Eye (tissue), 1 donor: ENCODE measurements at places on chromosomes 5 and 9.

DNA sequence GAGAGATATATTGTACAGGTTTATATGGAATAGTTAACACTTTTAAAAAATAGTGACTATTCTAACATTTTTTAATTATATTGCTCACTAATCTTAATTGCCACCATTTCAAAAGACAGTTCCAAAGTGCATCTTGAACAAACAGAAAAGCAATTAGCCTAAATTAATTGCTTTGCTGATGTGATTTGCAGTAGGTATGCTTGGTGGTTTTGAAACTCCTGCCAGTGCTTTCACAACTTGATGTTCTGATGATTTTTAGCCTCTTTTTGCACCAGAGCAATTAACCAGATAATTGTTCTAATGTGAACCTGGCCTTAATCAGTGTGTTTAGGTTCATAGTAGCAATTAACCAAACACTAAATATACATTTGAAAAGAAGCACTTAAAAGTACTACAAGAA is 207.6 kb downstream of the FBXL17 start:
- no peak for DNase-seq

DNA sequence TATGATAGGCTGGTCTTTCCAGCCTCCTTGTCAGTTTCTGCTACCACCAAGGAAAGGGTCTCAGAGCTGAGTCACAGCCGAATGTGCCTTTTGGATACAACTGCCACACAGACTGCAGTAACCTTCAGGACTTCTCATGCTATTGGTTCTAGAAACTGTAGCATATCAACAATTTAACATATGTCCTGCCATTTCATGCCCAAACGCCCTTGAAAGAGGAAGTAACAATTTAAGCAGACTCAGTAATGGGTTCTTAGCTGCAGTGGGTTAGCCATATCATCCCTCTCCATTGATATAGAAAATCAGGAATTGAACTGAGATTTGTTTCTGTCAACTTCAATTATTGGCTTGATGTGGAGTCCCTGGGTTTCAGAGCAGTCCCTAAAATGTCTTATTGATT is 4.1 kb upstream of the CLK4 start:
- DNase-seq, result no peak

GRCh38 chr9:90365666-90366065 is 277.0 kb downstream of the DIRAS2 start:
- no peak for DNase-seq

DNA sequence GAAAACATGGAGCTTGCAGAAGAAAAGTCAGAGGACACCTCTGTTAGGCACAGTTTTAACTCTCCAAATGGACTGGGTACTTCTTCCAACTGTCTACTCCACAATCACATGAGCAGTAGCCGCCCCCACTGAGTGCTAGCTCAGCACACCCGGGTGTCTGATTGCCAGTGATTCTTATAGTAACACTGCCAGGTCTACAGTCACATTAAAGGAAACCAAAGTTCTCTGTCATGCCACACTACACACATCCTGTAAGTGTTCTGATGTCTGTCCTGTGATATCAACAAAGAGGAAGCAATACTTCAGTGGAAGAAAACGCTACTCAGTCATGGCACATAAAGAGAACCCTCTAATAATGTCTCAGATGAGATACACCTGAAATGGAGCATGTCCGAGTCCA is at the start of gene HAVCR2:
Gene HAVCR2, minus strand, starts transcription at position 69 of the 400 bp plus-strand sequence. Its CDS starts 61 bp downstream, at position 8.
- no peak for DNase-seq

DNA sequence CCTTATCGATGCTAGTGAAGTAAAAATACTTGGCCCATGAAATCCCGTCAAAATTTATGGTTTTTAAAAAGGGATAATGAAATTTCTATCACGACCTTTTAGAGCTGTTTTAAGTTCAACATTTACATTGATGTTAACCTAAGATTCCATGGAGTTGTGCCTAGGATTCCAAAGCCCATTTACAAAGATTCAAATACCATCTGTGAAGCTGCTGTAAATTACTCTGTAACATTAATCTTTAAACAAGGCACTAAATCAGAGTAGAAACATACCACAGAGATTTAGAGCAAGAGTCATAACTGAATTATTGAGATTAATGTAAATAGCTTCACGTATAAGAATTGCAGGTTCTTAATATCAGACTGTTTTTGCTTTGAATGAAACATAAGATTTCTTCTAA is 17.7 kb downstream of the POU5F2 start:
- DNase-seq, result no peak

GRCh38 chr9:23611869-23612268 is 214.2 kb downstream of the ELAVL2 start:
- no peak for DNase-seq

GRCh38 chr5:33316773-33317172 is 124.0 kb upstream of the TARS1 start:
- no peak for DNase-seq

DNA sequence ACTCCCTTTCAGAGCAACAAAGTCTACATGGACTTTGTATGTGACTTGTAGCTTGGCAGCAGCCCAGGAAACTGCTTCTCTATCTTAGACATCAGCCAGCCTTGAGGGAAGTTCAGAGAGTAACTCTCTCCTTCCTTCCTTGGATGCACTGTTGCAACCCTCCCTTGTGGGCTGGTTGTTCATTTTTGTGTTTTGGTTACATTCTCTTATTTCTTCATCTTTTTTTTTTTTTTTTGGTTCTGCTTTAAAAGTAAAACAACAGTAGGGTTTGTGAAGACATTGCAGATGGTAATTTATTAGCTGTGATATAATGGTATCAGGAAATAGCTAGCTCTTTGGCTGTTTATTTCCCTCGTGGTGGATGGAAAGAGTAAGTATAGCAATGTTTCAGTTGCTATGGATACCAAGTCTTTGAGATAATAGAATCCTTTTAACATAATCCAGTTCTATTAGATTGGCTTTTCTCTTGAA is 97.9 kb upstream of the MAMDC2 start:
- no peak for DNase-seq

DNA sequence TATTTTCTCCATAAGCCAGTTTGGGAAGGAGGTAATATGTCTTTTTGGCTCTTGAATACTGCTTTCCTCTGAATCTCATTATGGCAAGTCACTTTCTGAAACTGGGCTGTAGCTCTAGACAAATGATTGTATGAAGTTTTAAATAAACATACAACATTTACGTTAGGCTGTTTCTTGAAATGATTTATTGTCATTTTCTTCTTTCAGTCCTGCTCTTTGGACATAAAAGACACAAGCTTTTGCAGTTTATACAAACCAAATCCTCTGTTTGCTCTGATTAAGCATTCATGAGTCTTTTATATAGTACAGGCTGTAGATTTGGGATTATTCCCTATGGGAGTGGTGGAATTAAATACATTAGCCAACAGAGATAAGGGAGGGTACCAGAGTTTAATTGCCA is 139.7 kb downstream of the CEP120 start:
- DNase-seq, result no peak

DNA sequence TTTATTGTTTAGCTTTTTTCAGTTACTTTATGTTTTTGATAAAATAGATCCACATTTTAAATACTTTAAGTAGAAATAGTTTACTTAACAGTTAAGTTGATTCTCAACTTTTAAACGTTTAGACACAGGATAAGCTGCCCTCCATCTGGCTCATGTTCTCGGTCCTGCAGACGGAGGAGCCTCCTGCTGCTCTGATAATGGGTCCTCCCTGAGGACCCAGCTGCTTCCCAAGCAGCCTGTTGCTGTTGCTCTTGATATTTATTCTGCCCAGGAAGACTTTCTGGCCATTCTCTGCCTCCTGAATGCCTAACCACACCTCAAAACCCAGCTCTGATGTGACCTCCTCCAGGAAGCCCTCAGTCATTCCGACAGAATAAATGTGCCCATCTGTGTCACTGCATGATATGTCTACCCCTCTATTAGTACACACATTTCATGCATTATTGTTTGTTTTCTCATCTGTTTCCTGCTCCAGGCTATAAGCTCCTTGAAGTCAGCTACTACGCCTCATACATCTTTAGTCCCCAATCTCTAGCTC is 267.2 kb upstream of the MSX2 start:
- peak; percentile 24 for DNase-seq

DNA sequence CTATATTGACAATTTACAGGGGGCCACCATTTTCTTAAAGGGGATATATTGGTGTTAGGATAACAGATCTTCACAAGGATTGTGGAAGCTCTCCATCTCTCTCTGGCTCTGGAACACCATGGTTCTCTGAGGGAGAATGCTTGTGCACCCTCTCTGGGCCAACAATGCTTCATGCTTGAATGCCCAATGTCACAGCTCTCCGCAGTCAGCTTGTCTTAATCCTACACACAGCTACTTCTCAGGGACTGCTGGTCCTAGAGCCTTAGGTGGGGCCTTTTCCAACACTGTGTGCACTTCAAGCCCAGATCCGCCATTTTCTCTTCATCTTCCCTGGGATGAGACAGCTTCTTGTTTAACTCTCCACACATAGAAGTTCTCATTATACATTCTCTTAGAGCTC is 6.9 kb upstream of the PDLIM4 start:
- DNase-seq, result no peak

- no peak for DNase-seq
These were observed 72.8 kb upstream of the MTAP start for GRCh38 chr9:21729648-21730047.

- DNase-seq, result no peak
These were observed 107.6 kb downstream of the APBA1 start for GRCh38 chr9:69564557-69564956.

- DNase-seq, result no peak
These were observed 68.7 kb downstream of the SHB start for GRCh38 chr9:38000332-38000731.

- DNase-seq, result no peak
These were observed 113.6 kb upstream of the FER start for GRCh38 chr5:108634010-108634616.

DNA sequence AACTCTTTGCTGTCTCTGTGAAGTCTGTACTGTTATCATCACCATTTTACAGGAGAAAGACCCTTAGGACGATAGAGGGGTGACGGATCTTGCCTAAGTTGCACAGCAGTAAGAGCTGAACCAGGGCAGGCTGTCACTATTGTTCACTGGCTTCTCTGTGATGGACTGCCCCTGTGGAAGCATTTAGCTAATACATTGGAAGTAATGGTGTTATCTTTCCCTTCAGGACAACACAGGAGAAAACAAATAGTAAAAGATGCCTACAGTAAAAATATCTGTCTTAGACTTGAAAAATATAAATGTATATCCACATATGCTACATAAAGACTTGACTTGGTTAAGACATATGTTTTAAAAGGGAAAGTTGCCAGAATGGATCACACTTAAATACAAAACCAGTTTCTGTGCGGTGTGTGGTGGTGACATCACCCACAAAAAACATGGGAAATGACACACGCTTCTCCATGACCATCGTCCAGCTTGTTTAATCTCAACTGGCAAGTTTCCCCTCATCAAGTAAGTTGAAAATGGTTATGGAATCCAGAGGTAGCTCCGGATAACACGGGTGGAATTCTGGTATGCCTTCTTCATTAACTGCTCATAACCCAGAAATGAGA is 351.8 kb downstream of the EBF1 start:
- DNase-seq, result peak; percentile 57

- DNase-seq, result no peak
These were observed 249.1 kb downstream of the GADD45G start for GRCh38 chr9:89853931-89854330.

GRCh38 chr5:72515211-72515610 is 8.0 kb upstream of the ZNF366 start:
- DNase-seq, result no peak

DNA sequence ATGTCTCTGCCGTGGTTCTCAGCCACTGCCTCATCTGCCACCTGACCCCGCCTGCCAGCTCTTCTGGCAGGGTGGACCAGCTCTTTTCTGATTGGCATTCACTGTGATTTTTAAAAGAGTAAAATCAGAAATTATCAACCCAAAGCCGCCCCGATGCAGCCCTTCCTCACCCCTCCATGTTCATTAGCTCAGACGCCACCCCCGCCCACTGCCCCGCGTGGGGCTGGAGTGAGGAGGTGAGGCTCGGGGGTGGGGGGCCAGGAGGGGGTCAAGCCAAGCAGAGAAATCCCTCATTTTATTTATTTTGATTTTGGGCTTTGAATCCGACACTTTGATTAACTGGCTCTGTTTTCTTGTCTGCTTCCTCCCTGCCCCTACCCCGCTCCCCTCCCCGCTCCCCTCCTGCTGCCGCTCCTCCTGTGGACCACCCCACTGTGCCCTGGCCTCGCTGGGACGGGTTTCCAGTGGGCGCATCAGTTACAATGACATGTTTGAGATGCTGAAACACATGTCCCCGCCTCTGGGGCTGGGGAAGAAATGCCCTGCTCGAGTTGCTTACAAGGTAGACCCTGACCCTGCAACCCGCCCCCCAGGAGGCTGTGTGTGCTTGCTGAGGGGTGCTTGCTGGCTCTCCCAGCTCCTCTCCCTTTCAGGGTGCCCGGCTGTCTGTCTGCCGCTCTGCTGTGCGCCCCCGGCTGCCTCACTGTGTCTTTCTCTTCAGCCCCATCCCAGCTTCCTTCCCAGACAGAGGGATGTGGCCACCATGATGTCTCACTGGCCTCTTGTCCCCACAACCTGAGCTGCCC is 224.9 kb downstream of the CACNA1B start:
- no peak for DNase-seq

- DNase-seq, result no peak
These were observed 86.1 kb downstream of the ADAMTS6 start for GRCh38 chr5:65395526-65396155.

DNA sequence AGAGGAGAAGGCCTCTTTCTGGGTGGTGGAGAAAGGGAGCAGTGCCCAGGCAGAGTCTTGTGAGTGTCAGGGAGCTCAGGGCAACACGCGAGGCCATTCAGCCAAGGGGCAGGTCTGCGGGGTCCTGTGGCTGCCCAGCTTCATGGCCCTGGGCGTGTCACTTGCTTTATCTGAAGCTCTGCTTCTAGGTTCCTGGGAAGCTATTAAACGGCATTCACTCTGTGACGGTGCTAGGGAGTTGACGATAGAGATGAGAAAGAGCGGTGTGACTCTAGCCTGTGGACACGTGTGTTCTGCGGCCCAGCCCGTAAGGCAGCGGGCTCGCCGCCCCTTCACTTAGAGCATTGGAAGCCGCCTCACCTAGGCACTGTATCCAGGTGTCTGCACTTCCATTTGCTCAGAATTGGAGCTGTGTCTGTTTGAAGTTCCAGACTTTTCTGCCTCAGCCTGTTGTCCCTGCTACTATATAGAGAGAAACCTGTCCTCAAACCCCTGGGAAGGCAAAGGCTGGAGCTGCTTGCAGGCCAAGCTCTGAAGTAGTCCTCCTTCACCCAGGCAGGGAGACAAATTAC is 88.3 kb downstream of the PHF2 start:
- no peak for DNase-seq

DNA sequence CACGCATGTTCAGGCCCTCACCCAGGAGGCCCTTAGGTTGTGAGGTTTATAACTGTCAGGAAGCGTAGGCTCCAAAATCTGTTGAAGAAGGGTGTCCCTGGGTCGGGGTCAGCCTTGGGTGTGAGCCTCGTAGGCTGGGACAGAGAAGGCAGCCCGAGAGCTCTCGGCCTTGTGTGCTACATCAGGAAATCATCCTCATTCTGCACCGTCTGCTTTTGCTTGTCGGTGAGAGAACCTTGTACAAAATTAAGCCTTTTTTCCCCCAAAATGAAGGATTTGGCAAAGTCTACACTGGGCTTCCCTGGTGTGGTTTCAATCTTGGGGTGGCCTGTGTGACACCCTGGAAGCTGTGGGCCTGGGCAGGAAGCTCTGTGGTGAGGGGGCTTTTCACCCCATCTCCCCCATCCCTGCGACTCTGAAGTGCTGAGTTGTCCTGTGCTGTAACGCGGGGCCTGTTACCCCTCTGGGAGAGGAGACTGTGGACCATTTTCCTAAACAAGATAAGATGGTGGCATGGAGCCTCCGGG is 55.3 kb downstream of the AHRR start:
- no peak for DNase-seq

GRCh38 chr5:38830521-38831051 is 15.2 kb upstream of the OSMR start:
- no peak for DNase-seq
